ENCODE measurements at places on chromosomes 7 and 10.

- DNase-seq, result no peak
Observed at GRCh38 chr7:2090526-2091520, 141.9 kb downstream of the MAD1L1 start.

DNA sequence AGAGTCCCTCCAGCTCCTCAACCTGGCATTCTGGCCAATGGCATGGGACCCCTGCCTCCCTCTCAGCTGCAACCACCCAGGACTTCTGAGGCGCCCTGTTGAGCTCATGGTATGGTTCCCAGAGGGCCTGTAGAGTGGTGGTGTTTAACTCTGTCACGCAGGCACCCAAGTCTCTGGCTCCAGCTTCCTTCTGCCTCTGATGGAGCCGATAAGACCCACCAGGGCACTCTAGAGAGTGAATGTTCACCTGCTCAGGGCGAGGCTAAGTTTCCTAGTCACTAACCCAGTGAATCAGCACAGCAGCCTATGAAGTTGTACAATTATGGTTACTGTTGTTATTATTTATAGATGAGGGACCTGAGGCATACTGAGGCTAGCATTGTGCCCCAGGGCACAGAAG lies 120.4 kb downstream of the ZMIZ1 start:
- no peak for DNase-seq

- DNase-seq, result no peak
Observed at GRCh38 chr10:122986335-122986734, 6.1 kb downstream of the PSTK start.

- DNase-seq, result no peak
Observed at GRCh38 chr7:88279323-88279722, 27.4 kb downstream of the STEAP4 start.

DNA sequence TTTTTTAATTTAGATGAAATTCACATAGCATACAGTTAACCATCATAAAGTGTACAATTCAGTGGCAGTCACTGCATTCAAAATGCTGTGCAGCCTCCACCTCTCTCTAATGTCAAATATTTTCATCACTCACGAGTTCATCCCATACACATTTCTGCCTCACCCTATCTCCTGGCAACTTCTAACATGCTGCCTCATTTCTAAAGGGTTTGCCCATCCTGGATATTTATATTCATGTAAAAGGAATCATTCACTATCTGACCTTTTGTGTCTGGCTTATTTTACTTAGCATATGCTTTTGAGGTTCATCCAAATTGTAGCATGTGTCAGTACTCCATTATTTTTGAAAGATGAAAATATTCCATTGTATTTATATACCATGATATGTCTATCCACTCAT lies 286.9 kb upstream of the VSTM2A start:
- DNase-seq, result no peak

- no peak for DNase-seq
Observed at GRCh38 chr10:43208147-43209073, 58.5 kb downstream of the RASGEF1A start.

- no peak for DNase-seq
Observed at GRCh38 chr7:107503687-107504086, 33.8 kb downstream of the GPR22 start.

All from CD8-positive, alpha-beta T cell (primary cell).